Omental fat pad (tissue), 4 donors: ENCODE measurements at places on chromosomes 6 and 20.

- no peak for DNase-seq
Observed at GRCh38 chr6:95318137-95318536, 259.2 kb upstream of the MANEA start.

- DNase-seq, result no peak
Observed at GRCh38 chr6:113330636-113330946, 526.6 kb upstream of the MARCKS start.

DNA sequence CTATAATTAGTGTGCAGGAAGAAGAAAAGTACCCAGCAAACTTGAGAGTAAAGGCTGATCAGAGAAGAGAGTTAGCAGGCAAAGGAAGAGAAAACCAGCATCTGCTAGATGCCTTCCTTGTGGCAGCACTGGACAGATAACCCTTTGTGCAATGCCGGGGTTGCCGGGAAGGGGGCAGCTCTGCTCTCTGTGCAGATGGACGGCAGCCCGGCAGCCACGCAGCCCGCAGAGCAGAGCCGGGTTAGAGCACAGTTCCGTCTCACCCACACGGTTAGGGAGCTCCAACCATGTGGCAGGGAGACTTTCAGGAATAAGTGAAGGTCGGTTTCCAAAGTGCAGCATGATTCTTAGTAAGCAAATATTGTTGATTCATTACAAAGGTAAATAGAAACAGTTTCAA is 80.0 kb upstream of the RPS6KA2 start:
- no peak for DNase-seq

DNA sequence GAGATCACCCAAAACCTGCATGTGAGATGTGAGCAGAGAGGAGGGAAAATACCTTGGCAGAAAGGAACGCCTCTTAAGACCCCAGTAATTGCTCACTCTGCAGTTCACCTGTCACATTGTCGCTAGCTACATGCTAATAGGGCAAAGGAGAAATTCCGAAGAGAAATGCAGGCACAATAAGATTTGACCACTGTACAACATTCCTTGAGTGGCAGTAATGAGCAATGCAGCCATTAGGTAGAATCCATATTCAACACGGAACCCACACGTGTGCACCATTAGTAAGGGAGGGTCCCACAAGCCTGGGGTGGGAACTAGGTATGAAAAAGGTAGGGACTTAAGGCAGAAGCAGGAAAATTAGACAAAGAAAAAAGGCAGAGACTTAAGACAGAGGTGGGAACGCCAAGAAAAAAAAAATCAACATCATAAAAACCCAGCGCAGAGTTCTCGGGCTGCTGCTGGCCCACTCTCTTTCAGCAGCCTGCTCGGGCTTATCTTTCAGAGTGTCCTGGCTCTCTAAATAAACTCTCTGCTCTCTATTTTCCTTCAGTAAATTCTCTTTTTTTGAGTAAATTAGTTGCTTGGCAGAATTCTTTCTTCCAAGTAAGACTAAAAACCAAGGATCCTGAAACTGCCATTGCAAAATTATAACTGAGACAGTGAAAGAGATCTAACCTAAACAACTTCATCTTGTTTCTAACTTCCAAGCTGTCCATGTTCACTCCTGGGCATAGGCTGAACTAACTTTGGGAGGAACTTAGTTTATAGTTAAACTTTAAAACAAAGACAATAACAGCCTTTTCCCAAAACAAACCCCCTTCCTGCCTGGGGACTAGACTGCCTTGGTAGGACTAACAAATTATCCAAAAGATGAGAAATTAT is 116.5 kb downstream of the CD24 start:
- DNase-seq, result no peak

- DNase-seq, result no peak
Observed at GRCh38 chr20:16191496-16191895, 381.8 kb downstream of the KIF16B start.

DNA sequence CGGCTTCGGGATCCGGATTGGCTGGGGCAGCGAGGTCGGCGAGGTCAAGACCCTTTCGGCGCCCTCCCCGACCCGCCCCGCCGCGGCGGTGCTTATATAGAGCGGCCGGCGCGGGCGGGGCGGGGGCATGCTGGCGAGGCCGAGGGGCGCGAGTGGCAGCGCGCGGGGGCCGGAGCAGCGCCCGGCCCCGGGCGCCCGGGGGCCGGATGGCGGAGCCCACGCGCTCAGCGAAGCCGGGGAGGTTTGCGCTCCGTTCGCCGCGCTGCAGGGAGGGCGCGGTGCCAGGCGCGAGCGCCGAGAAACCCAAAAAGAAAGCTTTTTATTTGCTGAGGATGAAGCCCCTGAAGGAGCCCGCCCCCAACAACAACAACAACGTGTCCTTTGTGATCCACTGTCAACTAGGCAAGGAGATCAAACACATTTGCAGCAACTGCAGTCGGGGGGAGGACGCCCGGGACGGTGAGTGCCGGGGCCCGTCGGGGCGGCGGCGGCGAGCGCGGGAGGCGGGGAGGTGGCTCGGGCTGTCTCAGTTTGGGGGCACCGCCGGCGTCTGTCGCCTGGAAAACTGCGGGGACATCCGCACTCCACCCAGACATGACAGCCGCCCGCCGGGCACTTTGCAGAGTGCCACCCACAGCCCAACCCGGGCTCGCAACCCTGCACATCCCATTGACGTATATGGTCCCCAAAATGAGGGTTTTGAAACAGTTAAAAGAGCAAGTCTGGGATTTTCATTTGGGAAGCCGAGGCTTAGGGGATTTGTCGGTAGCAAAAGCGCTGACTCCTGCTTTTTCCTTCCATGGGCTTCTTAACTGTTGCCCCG is 297.3 kb downstream of the PHACTR1 start:
- DNase-seq, result no peak

DNA sequence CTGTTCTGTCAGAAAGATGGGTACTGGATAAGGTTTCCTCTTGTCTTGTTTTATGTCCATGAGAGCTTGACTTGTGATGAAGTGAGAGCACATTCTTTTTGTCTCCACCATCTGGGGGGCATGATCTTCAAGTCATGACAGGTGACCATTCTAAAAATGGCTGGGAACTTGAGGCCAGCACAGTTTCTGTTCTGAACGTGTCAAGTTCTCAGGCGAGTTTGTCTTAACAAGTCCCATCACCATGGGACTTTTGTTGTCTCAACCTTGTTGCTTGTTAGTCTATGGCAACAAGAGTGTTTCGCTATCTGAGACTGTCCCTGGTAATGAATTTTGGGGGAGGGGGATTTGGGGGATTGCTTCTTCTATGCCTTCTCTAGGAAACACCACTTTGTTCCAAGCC is 25.6 kb upstream of the ENPP4 start:
- no peak for DNase-seq

DNA sequence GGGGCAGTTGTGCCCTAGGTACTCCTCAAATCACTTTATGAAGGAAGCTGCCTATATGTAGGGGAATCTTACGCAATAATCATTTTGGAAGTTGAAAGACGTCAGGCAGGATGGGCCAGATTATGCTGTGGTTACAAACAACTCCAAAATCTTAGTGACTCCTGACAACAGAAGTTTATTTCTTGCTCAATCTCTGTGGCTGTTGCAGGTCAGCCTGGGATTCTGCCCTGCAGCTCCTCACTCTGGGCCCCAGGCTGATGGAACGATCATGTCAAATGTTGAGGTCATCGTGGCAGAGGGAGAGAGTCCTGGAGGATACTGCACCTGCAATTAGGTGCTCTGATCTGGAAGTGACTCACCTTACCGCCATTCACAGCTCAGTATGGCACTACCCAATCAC is 88.4 kb downstream of the ZDHHC14 start:
- DNase-seq, result no peak

- DNase-seq, result no peak
Observed at GRCh38 chr6:167103041-167103891, 19.6 kb upstream of the CCR6 start.

DNA sequence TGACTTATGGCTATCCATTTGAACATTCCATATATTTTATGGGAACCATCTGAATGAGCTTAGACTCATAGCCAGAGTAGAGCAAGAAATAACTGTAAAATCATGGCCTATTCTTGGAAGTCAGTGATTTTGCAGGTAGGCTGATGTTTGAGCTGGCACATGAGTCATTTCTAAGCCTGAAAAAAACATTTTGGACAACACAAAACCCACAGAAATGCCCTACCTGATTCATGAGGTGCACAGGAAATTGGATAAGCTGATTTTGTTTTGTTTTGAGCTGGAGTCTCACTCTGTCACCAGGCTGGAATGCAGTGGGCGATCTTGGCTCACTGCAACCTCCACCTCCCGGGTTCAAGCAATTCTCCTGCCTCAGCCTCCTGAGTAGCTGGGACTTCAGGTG is 443.0 kb downstream of the PKHD1 start:
- DNase-seq, result no peak

DNA sequence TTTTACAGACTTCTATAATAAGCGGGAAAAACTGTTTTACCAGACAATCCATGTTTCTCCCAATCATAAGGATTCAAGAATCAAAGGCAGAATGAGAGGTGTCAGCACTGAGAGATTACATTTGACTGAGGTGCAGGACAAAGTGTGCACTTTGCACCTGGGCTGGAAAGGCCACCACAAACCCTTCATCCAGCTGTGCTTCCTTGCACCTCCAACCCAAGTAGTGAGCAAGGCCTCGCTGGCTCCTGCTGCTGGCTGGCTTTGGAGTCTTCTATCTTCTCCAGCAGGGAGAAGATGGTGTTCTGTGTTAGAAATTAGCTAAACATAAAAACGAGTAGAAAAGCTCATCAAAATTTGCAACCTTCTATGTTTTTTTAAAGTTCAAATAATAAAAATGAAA is 77.7 kb downstream of the CHD6 start:
- DNase-seq, result no peak

DNA sequence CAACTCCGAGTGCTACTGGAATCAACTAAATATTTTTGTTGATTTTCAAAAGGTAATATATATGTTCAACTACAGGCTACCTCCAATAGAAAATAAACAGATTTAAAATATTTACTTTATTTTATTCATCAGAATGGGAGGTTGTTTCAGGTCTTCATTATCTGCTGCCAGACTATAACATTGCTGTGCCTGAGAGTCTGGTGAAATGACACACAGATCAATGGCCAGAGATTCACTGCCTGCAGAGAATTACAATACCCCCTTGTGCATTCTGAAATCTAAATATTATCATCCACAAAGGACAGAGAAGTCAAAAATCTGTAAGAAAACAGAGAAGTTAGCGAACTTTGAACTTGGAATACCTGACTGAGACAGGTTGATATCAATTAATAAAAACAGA is 667.8 kb upstream of the GJE1 start:
- no peak for DNase-seq

GRCh38 chr20:24741493-24742072 is 207.5 kb upstream of the CST7 start:
- DNase-seq, result no peak

DNA sequence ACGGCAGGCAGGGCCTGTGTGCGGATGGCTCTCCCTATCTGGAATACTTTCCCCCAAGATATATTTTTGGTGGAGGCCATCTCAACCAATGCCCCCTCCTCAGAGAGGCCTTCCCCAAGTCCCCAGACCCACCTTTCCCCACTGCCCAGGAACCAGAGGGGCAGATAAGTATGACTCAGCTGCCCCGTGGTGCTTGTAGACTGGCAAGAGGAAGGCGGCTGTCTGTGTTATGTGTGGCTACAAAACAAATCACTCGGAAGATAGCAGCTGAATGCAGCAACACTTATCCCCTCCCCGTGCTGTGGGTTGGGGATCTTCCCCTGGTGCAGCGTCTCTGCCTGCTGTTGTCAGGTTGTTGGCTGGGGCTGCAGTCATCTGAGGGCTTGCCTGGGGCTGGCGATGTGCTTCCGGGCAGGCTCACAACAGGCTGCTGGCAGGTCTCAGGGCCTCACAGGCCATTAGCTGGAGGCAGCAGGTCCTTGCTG is 7.1 kb downstream of the NPEPL1 start:
- no peak for DNase-seq

DNA sequence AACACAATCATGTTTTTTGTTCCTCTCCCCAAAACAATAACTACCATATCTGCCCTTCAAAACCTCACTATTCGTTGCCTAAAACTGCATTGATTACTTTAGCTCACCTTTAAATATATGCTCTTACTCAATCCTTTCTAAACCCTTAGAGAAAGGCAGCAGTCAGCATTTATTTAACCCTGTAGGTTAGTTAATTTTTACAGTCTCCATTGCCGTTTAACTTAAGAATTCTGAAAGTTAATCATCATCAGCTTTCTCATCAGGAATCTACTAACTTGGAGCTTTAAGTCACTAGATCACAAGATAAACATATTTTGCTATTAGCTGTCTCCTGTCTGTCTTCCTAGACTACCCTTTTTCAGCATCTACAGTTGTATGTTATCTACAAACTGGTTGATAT is 991.9 kb downstream of the EPHA7 start:
- DNase-seq, result no peak

- no peak for DNase-seq
Observed at GRCh38 chr6:51953246-51953645, 134.2 kb downstream of the PKHD1 start.

DNA sequence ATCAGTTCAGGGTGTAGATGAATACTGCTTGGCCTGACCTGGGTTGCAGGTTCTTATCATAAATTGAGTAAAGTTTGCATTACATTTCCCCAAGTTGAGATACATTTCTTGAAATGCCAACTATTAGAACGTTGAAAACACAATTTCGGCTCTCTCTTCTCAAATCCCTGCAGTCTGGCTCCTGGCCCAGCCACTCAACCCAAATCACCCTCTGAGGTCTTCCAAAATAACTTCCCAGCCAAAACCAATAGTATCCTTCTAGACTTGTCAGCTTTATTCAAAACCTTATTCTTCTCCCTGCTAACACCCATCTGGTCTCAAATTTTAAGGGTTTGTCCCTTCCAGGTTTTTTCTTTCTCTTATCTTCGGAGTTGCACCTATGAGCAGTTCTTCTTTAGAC is 263.6 kb downstream of the EYA4 start:
- DNase-seq, result no peak

DNA sequence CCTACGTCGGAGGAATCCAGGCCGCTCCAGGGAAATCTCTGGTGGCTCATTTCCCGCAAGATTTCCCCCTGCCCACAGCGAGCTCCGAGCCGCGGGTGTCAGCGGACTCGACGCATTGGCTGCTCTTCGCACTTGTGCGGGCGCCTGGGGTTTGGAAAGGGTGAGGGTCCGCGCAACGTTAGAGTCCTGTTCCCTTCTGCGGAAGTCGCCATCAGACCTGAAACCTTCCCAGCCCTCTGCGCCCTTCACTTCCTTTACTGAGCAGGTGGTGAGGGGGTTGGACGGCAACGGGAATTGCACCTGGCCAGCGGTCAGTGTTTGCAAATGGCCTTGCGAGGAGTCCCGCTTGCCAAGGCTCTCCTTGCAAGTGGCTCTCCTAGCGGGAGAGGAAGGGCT is 8.4 kb downstream of the PAX1 start:
- no peak for DNase-seq

- DNase-seq, result no peak
Observed at GRCh38 chr6:35024551-35025054, 116.5 kb downstream of the TCP11 start.

DNA sequence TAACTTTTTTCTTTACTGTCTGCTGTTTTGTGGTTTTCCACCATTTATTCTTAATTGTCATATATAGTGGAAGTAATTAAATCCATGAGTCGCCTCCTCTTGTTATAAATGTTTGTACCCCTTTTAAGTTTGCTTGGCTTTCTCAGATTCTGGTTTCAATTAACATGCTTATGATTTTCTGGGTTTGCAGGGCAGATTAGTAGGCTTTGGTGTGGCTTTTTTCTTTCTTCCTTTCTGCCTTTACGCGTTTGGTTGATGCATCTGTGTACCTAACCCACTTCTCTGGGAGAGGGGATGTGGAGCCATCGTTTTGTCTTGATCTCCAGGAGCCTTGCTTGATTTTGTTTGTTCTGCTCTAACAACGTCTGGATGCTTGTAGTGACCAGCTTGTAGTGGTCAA is 100.4 kb downstream of the JARID2 start:
- no peak for DNase-seq
